ENCODE measurements at places on chromosomes 7 and 10. TPM values are rescaled to one million over a fixed set of nuclear protein-coding genes. Genes with fewer than 3 reads are reported as not detected.

DNA sequence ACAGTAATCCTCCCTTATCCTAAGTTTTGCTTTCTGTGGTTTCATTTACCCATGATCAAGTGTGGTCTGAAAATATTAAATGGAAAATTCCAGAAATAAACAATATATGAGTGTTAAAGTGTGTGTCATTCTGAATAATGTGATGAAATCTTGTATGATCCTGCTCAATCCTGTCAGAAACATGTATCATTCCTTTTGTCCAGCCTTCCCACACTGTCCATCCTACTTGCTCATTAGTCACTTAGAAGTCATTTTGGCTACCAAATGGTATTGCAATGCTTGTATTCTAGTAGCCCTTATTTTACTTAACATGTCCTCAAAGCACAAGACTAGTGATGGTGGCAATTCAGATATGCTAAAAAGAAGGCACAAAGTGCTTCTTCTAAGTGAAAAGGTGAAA, 1211.2 kb upstream of the SORCS1 start:
- DNase-seq: no peak

GRCh38 chr7:20064974-20065862, 152.0 kb downstream of the MACC1 start:
- DNase-seq: no peak

GRCh38 chr10:4399556-4399955, 426.5 kb upstream of the AKR1E2 start:
- no peak for DNase-seq

Gene CNNM1
- total RNA-seq: 1.3 TPM

Gene LOXL4
- total RNA-seq: 8.9 TPM

DNA sequence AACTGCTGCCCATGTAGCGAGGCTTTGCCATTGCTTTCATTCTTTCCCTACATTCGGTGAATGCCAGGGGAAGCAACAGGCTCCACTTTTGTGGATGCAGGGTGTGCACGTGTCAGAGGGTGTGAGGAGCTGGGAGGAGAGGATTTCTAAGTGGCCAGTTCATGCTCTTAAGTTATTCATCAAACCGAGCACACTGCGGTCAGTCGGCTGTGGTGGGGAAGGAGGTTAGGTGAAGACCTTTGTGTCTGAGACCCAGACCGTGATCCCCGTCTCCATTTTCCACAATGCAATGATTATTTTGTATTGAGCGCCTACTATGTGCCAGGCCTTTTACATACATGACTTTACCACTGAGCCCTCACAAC, 438.6 kb upstream of the GALNT17 start:
- no peak for DNase-seq
